ENCODE measurements at places on chromosomes 5 and 9. TPM values are rescaled to one million over a fixed set of nuclear protein-coding genes. Genes with fewer than 3 reads are reported as not detected.

DNA sequence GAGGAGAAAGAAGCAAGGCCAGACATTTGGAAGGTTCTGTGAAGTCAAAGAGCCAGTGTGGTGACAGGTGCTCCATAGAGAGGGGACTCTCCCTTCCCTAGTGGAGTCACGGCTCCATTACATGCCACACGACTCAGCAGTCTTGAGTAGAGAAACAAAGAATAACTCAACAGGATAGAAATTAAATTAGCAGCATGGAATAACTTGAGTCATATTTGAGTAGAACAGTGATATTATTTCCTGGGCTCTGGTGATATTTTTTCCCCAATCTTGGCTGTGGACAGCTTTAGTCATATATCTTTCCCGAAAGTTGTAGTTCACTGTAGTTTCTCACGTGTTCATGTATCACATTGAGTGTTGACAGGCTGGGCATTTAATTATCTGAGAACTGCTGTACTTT is 149.7 kb upstream of the EFNA5 start:
- no peak for DNase-seq

- DNase-seq = no peak
Observed at GRCh38 chr9:17963498-17963897, 384.6 kb downstream of the SH3GL2 start.

Gene C5orf15
- 20.5 TPM for total RNA-seq

DNA sequence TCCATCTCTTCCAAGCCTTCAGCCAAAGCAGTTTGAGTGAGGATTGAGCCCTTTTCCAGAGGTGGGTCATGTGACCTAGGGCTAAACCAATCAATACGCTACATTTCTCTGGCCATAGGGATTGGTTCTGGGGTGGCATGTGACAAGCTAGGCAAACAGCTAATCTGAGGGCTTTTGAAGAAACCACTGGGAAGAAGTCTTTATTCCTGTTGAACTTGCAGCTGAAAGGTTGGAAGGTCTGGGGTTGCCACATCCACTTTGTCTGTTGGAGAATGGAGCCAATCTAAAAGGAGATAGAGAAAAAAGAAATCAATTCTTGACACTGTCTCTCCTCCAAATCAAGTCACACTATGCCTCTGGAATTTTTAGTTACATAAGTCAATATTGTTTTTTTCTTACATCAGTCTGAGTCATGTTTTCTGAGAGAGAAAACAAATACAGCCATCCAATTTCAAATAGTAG is 637.8 kb upstream of the WWC1 start:
- no peak for DNase-seq

DNA sequence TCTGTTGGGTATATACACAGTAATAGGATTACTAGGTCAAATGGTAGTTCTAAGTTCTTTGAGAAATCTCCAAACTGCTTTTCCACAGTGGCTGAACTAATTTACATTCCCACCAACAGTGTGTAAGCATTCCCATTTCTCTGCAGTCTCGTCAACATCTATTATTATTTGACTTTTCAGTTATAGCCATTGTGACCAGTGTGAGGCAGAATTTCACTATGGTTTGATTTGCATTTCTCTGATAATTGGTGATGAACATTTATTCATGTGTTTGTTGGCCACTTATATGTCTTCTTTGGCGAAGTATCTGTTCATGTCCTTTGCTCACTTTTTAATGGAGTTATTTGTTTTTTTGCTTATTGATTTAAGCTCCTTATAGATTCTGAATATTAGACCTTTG is 596.2 kb upstream of the DAB2 start:
- no peak for DNase-seq

Gene MOB3B
- 0.45 TPM for total RNA-seq

Gene OR1L4
- not detected for total RNA-seq

Gene ARID3C
- total RNA-seq = 0.48 TPM

GRCh38 chr5:2007496-2007877 is 124.8 kb upstream of the IRX4 start:
- no peak for DNase-seq

Gene OLFM1
- not detected for total RNA-seq

DNA sequence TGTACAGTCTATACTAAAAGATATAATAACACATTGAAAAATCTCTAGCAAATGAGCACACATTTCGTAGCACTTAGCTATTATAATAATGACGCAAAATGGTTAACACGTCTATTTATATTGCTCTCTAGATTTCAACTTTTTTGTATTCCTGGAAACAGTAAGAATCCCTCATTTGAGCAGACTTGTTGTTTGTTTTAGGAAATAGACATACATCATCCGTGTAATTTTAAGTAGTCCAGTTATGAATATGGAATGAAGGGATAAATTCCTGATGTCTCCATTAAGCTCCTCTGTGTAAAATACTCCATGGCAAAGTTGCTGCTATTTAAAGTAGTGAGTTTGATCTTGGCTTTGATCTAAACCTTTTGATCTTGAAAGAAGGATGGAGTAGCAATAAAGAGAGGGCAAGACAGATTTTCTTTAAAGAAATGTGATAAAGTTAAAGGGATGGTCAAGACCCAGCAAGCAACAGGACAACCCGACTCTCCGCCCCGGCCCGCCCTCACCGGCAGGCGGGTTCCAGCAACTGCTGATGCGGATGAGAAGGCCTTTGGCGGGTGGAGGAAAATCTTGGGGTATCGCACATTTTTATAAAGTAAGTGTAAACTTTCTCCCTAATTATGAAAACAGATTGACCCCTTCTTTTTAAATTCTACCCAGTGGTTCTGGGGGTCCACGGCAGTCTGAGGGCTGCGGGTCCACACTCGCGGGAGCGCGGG is 277.4 kb downstream of the AOPEP start:
- peak; percentile 55 for DNase-seq

DNA sequence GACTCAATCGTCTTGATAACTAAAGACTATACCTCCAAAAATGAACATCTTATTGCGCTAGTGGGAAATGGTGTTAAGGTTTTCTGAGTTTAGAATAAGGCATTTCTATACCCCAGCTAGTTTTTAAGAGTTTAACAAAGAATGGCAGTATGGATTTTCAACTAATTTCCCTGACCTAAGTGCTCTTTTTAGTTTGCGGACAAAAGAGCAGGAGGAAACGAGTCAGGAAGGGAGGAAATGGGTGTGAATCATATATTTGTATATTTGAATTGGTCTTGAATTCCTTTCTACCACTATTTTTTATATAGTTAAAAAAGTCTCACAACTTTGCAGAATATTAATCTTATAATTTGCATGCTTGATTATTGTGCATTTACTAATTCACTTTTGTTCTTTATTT is 516.3 kb upstream of the ZNF608 start:
- DNase-seq = no peak

Gene SUSD3
- 6.2 TPM for total RNA-seq

DNA sequence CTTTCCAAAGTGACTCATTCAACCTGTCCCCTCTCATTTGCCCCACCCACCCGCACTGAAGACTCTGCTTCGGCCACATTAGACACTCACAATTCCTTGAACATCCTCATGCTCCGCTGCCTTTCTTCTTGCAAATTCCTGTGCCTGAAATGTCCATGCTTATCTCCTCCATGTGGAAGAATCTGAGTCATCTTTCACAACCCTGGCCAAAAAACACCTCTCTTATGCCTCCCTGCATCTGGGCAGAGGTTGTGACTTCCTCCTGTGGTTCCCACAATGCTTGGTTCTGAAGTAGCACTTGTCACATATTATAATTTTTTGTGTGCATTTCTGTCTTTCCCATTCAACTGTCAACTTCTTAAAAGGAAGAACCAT is 238.6 kb downstream of the ENC1 start:
- no peak for DNase-seq

DNA sequence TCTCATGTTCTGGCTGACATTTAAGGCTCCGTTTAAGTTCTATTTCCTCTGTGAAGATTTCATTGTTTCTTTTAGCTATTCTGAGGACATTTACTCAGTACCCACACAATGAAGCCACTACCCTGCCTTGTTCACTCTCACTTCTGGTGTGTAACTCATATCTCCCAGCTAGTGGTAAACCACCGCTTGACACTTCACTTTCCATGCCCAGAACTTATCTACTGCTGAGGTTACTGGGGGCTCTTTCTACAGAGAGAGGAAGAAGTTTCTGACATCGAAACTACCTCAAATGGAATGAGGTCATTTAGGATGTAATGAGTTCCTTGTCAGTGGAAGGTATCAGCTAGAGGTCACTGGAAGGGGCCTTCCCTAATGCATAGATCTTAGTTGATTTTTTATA is 501.5 kb downstream of the DMAC1 start:
- DNase-seq = no peak

GRCh38 chr5:158701007-158701391 is 398.7 kb downstream of the EBF1 start:
- DNase-seq = no peak

Gene SPATA31A3
- not detected for total RNA-seq

Gene ALDH1A1
- total RNA-seq = not detected

DNA sequence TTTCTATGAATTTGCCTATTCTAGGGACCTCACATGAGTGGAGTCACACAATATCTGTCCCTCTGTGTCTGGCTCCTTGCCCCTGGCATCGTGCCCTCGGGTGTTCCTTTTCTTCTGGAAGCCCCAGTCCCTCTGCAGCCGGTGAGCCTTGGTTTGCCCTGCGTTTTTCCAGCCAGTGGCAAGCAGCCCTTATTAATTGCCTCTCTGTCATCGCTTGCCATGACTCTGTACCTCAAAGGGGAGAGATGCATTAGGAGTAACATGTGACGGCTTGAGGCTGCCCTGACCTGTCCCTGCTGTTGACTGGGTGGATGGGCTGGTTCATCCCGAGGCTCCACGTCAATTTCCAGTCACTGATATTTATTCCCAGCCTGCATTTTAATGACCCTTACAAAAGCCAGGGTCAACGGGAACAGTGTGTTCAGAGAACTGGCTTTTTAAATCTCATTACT is 87.3 kb downstream of the CFAP90 start:
- DNase-seq = no peak

Gene SLC4A9
- total RNA-seq = not detected

GRCh38 chr5:19301271-19301670 is 686.7 kb downstream of the CDH18 start:
- DNase-seq = no peak

- no peak for DNase-seq
Observed at GRCh38 chr5:124200381-124200780, 546.1 kb downstream of the ZNF608 start.

DNA sequence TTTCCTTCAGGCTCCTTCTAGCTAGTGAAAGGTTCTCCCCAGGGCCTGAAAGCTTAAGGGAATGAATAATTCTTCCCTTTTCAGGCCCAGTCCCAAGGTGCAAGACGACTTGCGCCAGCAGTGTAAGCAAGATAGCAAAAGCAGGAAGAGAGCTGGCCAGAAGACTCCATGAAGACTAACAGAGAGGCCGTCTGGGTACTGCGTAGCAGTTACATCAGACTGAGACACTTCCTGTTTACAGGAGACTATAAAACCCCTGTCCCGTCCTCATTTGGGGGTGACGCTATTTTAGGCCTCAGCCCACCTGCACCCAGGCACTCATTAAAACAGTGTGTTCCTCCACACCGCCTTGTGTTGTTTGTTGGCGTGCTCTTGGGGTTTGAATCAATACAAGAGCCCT is 90.7 kb upstream of the MOCS2 start:
- no peak for DNase-seq
